ENCODE measurements at places on chromosomes 4 and X. TPM values are rescaled to one million over a fixed set of nuclear protein-coding genes. Genes with fewer than 3 reads are reported as not detected.

GRCh38 chr4:111802191-111802590 lies 343.1 kb upstream of the FAM241A start:
- H3K27me3 ChIP-seq, result no peaks in the 10 kb centered on the region
- no peaks in the 10 kb centered on the region for H3K4me1 ChIP-seq
- no peaks in the 10 kb centered on the region for H3K36me3 ChIP-seq
- no peak overlapping the region for H3K27ac ChIP-seq

GRCh38 chr4:5785806-5786680 lies 75.0 kb downstream of the EVC start:
- peak overlapping the region; percentile 58 for H3K27ac ChIP-seq
- no peak overlapping the region for H3K4me3 ChIP-seq
- H3K36me3 ChIP-seq, result no peaks in the 10 kb centered on the region
- no peak for DNase-seq
- H3K4me1 ChIP-seq, result no peaks in the 10 kb centered on the region
- H3K27me3 ChIP-seq, result no peaks in the 10 kb centered on the region

DNA sequence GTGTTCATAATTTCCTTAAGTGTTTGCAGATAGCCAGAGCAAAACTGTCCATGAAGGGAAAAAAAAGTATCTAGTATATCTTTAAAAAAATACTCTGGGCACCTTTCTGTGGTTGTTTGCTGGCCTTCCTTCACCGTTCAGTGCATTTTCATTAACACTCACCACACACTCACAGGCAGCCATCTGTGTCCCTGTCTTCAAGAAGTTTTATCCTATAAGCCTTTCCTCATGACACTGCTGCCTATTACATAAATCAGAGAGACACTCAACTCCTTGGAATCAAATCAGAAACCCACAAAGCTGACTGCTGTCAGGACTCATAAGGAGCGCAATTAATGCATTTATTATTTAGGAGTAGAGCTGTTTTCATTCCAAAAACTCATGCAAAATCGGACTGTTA lies 1720.2 kb downstream of the PCDH7 start:
- no peaks in the 10 kb centered on the region for H3K27me3 ChIP-seq
- H3K4me1 ChIP-seq, result no peaks in the 10 kb centered on the region
- no peak overlapping the region for H3K4me3 ChIP-seq
- H3K36me3 ChIP-seq, result no peaks in the 10 kb centered on the region
- H3K27ac ChIP-seq, result no peak overlapping the region

DNA sequence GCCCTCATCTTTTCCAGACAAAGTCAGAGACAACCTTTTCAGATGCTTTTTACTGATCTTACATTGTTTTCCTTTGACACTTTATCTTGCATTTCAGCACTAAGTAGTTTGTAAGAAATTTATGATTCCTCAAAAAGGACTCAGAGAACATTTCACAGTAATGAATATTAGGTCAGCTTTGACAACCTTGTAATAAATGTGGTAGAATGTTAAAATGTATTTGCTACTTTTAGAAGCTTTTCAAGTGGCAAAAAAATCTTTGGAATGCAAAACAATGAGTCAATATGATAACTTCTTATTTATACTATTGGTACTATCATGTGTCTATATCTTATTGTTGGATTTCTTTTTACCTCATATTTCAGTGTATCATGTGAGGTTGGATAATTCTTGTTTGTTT lies 146.2 kb upstream of the FAT4 start:
- H3K4me3 ChIP-seq, result no peak overlapping the region
- DNase-seq, result no peak
- no peaks in the 10 kb centered on the region for H3K4me1 ChIP-seq
- no peak overlapping the region for H3K27ac ChIP-seq

DNA sequence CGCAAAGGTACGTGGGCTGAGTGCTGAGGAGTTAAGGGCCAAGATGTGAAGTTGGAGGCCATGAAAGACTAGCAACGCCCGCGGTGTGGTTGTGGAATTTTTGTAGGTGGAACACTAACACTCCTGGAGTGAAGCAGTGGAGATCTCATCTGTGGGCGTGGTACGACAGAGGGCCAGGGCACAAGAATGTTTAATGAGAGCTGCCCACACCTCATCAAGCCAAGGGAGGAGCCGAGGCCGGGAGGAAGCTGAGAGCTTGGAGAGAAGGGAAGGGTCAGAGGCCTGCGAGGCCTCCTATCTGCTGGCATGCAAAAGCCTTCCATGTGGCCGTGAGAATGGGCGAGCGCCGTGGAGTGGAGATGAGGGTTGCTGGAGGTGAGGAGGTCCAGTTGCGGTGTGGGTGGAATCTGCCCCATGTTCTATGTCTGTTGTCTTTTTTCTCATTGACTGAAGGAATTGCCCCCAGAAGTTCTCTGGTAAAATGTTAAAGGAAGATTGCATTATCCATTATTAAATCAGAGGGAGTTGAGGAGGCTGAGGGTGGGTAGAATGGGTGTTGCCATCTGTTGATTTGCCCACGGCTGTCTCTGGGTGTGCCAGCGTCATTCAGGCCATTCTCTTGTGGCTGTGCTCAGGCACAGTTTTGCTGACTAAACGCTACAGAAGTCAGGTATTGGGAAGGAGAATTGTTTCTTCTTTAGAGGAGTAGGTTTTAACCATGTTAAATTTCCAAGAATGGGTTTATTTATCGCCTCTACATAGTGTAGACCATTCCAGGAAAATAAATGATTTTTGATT lies 19.8 kb downstream of the SNX25 start:
- H3K4me1 ChIP-seq, result peaks cover 8% of the 10 kb centered on the region
- H3K27ac ChIP-seq, result peak overlapping the region; percentile 63
- no peaks in the 10 kb centered on the region for H3K27me3 ChIP-seq
- H3K36me3 ChIP-seq, result no peaks in the 10 kb centered on the region
- no peak overlapping the region for H3K4me3 ChIP-seq

- no peaks in the 10 kb centered on the region for H3K27me3 ChIP-seq
- H3K4me1 ChIP-seq, result no peaks in the 10 kb centered on the region
- H3K36me3 ChIP-seq, result no peaks in the 10 kb centered on the region
- no peak overlapping the region for H3K4me3 ChIP-seq
Measured at GRCh38 chrX:42093756-42094155, 170.4 kb upstream of the CASK start.

DNA sequence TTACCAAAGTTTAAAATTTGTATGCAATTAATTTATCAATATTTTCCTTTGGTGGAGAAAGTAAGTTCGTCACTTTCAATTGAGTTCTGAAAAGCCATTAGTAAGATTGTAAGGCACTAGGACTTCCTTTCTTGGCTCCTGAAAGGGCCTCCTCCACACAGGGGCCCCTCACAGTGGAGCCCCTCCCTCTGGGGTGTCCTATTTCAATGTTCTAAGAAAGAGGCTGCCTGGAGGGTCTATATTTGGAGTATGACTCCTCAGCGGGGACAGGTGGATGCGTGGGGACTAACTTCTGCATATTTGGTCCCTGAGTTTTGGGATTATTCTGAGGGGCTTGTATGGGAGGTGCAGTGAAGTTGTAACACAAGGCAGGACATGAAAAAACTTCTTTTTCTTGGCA lies 1.6 kb upstream of the ARMCX4 start:
- H3K4me3 ChIP-seq, result no peak overlapping the region
- H3K4me1 ChIP-seq, result no peaks in the 10 kb centered on the region
- H3K27ac ChIP-seq, result no peak overlapping the region
- H3K36me3 ChIP-seq, result no peaks in the 10 kb centered on the region
- DNase-seq, result no peak
- H3K27me3 ChIP-seq, result no peaks in the 10 kb centered on the region

GRCh38 chr4:143287572-143287923 lies 49.1 kb upstream of the GAB1 start:
- H3K27ac ChIP-seq, result peak overlapping the region; percentile 21
- no peak overlapping the region for H3K4me3 ChIP-seq
- no peaks in the 10 kb centered on the region for H3K36me3 ChIP-seq
- DNase-seq, result no peak

DNA sequence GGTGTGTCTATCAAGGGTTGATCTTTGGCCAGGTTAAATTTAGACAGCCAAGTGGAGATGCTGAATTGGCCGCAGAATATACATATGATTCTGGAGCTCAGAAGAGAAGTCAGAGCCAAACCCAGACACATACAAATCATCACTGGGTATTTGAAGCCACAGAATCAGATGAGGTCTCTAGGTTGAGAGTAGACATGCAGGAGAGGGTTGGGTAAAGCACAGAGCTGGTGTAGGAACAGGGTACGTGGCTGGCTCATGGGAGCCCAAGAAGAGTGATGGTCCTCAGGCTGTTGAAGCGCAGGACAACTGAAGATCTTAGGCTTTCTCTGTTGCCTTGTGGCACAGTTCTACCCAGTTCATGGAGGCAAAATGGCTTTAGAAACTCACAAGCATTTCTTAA lies 37.7 kb downstream of the ADAMTS3 start:
- H3K4me3 ChIP-seq, result no peak overlapping the region
- no peaks in the 10 kb centered on the region for H3K36me3 ChIP-seq
- no peak for DNase-seq
- H3K27ac ChIP-seq, result no peak overlapping the region

GRCh38 chr4:61860376-61860775 lies 660.2 kb downstream of the ADGRL3 start:
- H3K27me3 ChIP-seq, result no peaks in the 10 kb centered on the region
- no peaks in the 10 kb centered on the region for H3K36me3 ChIP-seq
- no peak overlapping the region for H3K4me3 ChIP-seq
- no peak for DNase-seq
- H3K27ac ChIP-seq, result no peak overlapping the region
- peaks cover 2% of the 10 kb centered on the region for H3K4me1 ChIP-seq

- no peak overlapping the region for H3K4me3 ChIP-seq
- H3K4me1 ChIP-seq, result peaks cover 8% of the 10 kb centered on the region
- peak overlapping the region; percentile 45 for H3K27ac ChIP-seq
- H3K27me3 ChIP-seq, result no peaks in the 10 kb centered on the region
Measured at GRCh38 chr4:55103224-55103623, 22.2 kb downstream of the KDR start.

DNA sequence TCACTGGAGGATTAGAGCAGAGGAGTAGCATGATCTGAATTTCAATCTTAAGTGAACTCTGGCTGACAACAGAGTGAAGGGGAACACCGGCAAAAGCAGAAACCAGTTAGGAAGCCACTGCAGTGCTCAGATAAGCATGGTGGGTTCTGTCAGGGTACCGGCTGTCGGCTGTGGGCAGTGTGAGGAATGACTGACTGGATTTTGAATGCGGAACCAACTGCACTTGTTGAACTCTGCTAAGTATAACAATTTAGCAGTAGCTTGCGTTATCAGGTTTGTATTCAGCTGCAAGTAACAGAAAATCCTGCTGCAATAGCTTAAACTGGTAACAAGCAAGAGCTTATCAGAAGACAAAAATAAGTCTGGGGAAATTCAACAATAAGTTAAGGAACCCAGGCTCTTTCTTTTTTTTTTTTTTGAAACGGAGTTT lies 5.2 kb downstream of the HTT start:
- H3K27me3 ChIP-seq, result no peaks in the 10 kb centered on the region
- no peak overlapping the region for H3K27ac ChIP-seq
- H3K4me3 ChIP-seq, result no peak overlapping the region
- DNase-seq, result no peak
- H3K36me3 ChIP-seq, result no peaks in the 10 kb centered on the region
- H3K4me1 ChIP-seq, result no peaks in the 10 kb centered on the region

Gene TRAM1L1
- total RNA-seq, result 1.0 TPM

Gene CCDC110
- 3.0 TPM for total RNA-seq

Gene TMPRSS11F
- not detected for total RNA-seq

Gene SOX3
- not detected for total RNA-seq

Gene PHEX
- 0.13 TPM for total RNA-seq

Gene SLIT2
- total RNA-seq, result 31.3 TPM

Gene H2AZ1
- 99.2 TPM for total RNA-seq

All from aorta (tissue), 5 donors.